Endodermal cell (in vitro differentiated cells): ENCODE measurements at places on chromosomes 1 and 21. TPM values are rescaled to one million over a fixed set of nuclear protein-coding genes. Genes with fewer than 3 reads are reported as not detected.

The MIGA1 gene
- 7.1 and 7.3 TPM in 2 replicates for total RNA-seq

The KRTAP19-8 gene
- not detected in 3 replicates for total RNA-seq

The CA6 gene
- total RNA-seq, result not detected in 2 replicates

The BLACAT1 gene
- 5.2 and 7.6 TPM in 2 replicates for total RNA-seq

The FCGR2B gene
- not detected in 2 replicates for total RNA-seq

The CFAP141 gene
- total RNA-seq, result not detected in 3 replicates

The WNT9A gene
- total RNA-seq, result 1.5 and 1.7 TPM in 2 replicates

The KIF14 gene
- total RNA-seq, result 10.5 to 22.1 TPM (median 20.9 TPM) in 3 replicates

The NGF gene
- 0.26 and 0.29 TPM in 2 replicates for total RNA-seq

The RAP1GAP gene
- total RNA-seq, result 8.0 to 36.5 TPM (median 9.5 TPM) in 3 replicates

The SELL gene
- not detected in 2 replicates for total RNA-seq

The ABCG1 gene
- 1.6 to 1.7 TPM (median 1.7 TPM) in 3 replicates for total RNA-seq

The CD2 gene
- not detected in 2 replicates for total RNA-seq

The PRKAB2 gene
- total RNA-seq, result 83.5 to 127 TPM (median 87.6 TPM) in 3 replicates

The UBQLN4 gene
- total RNA-seq, result 53.9 to 62.5 TPM (median 56.4 TPM) in 3 replicates

The BARHL2 gene
- 0.23 TPM in 1 of 3 replicates, not detected in the others for total RNA-seq

The KRTAP19-3 gene
- total RNA-seq, result not detected in 2 replicates

The ERRFI1 gene
- 57.2 to 72.5 TPM (median 71.8 TPM) in 3 replicates for total RNA-seq

The PLPPR4 gene
- total RNA-seq, result 0.20 and 0.32 TPM in 2 replicates

The TATDN3 gene
- total RNA-seq, result 14.7 and 14.9 TPM in 2 replicates

The LORICRIN gene
- not detected in 2 replicates for total RNA-seq

The SPATC1L gene
- 27.2 to 31.9 TPM (median 29.5 TPM) in 3 replicates for total RNA-seq

The SPRR2E gene
- not detected in 3 replicates for total RNA-seq

The PLA2G5 gene
- total RNA-seq, result not detected in 3 replicates

The OR2L13 gene
- total RNA-seq, result not detected in 2 replicates

The LHX8 gene
- total RNA-seq, result 0.26 TPM in 1 of 3 replicates, not detected in the others

The SELENBP1 gene
- total RNA-seq, result 29.6 to 41.4 TPM (median 39.2 TPM) in 3 replicates

The CRYBG2 gene
- total RNA-seq, result 11.7 to 16.5 TPM (median 15.1 TPM) in 3 replicates

The HS2ST1 gene
- total RNA-seq, result 20.0 to 30.6 TPM (median 29.0 TPM) in 3 replicates

The TMEM53 gene
- total RNA-seq, result 9.4 and 10.2 TPM in 2 replicates

The TCEA3 gene
- total RNA-seq, result 3.3 and 4.0 TPM in 2 replicates

The METTL18 gene
- total RNA-seq, result 3.1 to 6.7 TPM (median 5.6 TPM) in 3 replicates

The MAP3K7CL gene
- total RNA-seq, result 0.95 and 1.3 TPM in 2 replicates

The SLC35D1 gene
- 5.3 and 5.5 TPM in 2 replicates for total RNA-seq

The CFHR5 gene
- not detected in 3 replicates for total RNA-seq

The LCE3D gene
- total RNA-seq, result not detected in 3 replicates

The TSHB gene
- total RNA-seq, result not detected in 3 replicates

The CDKN2C gene
- 0.66 to 1.7 TPM (median 0.82 TPM) in 3 replicates for total RNA-seq

The ERICH3 gene
- not detected in 2 replicates for total RNA-seq

The RSPO1 gene
- 0.19 TPM in 1 of 3 replicates, not detected in the others for total RNA-seq

The AKNAD1 gene
- total RNA-seq, result 0.20 and 0.34 TPM in 2 replicates

The RHD gene
- total RNA-seq, result not detected in 2 replicates

The RAVER2 gene
- total RNA-seq, result 19.3 and 20.3 TPM in 2 replicates

The AKR7A2 gene
- 63.2 to 66.1 TPM (median 65.9 TPM) in 3 replicates for total RNA-seq

The ADGRL4 gene
- total RNA-seq, result 0.16 to 0.44 TPM (median 0.44 TPM) in 3 replicates

The HSD17B7 gene
- total RNA-seq, result 33.2 to 77.6 TPM (median 34.2 TPM) in 3 replicates

The CHRM3 gene
- 3.9 and 5.5 TPM in 2 replicates for total RNA-seq

The C1orf87 gene
- not detected in 3 replicates for total RNA-seq

The SPRR4 gene
- total RNA-seq, result not detected in 3 replicates

The FNDC5 gene
- 6.4 to 8.8 TPM (median 7.2 TPM) in 3 replicates for total RNA-seq

The CASQ2 gene
- 0.14 TPM in 1 of 2 replicates, not detected in the other for total RNA-seq

The C1QA gene
- not detected in 3 replicates for total RNA-seq

The SERPINC1 gene
- 0.47 TPM in 1 of 3 replicates, not detected in the others for total RNA-seq

The BSND gene
- total RNA-seq, result 0.07 and 0.13 TPM in 2 replicates
